ENCODE measurements at places on chromosomes 4 and X.

DNA sequence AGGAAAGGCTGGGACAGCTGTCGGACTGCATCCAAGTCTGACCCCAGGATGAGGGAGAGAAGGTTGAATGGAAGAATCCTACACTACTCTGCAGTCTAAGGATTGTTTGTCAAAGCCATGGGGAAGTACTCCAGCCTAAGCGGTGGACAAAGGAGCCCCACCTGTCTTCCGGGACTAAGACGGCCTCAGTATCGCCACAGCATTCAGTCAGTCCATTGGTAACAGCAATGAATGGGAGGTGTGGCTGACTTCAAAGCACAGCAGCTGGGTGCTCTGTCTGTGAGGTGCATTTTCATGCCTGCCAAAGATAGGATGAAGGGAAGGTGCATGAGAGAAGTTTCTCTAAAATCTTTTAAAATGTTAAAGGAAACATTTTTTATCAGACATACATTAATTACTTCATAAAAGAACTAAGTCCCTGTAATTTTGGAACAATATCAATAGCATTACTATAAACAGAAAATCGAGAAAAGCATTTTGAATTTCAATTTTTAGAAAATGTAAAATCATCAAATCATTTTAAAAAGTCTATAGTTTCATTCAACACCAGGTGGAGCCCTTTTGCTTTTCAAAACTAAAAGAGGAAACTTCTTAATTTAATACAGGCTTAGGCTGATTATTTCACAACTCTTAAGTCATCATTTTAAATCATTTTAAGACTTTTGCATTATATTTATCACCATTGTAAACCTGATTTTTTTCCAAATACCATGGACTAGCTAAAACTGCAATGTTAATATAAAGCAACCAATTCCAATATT is 27.6 kb upstream of the INTU start:
- no peak for DNase-seq

- DNase-seq, result no peak
These were observed 48.0 kb upstream of the NAP1L5 start for GRCh38 chr4:88745581-88746163.

DNA sequence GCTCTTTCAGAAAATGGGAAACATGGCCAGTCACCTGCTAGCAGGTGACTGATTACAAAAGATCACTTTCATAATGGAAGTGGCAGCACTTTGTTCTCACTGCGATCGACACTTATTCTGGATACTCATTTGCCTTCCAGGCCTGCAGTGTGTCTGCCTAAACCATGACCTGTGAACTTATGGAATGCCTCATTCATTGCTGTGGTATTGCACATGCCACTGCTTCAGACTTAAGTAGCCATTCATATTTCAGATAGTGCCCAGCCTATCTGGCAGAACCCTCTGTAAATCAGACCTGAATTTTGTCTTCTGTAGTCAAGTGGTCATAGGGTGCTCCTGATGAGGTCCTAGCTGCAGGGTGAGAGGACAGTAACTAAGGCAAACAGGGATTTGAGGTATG is 23.3 kb upstream of the MGST2 start:
- DNase-seq, result no peak

DNA sequence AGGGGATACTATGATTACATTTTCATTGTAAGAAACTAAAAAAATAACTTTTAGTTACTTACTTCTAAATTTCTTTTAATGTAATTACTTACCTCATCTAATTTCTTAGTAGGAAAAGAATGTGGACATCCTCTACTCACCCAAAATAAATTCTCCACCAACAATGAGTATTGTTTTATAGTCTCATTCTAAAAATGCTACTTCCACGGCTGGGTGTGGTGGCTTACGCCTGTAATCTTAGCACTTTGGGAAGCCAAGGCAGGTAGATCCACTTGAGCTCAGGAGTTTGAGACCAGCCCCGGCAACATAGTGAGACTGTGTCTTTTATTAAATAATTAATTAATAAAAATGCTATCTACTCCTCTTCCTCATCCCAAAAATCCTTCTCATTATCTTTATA is 99.8 kb downstream of the PPA2 start:
- DNase-seq, result no peak

- DNase-seq, result no peak
These were observed 55.0 kb downstream of the RPS6KA6 start for GRCh38 chrX:84133023-84133422.

GRCh38 chrX:131762802-131763234 is 218.9 kb downstream of the OR13H1 start:
- DNase-seq, result no peak

GRCh38 chr4:22719218-22719617 is 26.5 kb downstream of the GBA3 start:
- no peak for DNase-seq

DNA sequence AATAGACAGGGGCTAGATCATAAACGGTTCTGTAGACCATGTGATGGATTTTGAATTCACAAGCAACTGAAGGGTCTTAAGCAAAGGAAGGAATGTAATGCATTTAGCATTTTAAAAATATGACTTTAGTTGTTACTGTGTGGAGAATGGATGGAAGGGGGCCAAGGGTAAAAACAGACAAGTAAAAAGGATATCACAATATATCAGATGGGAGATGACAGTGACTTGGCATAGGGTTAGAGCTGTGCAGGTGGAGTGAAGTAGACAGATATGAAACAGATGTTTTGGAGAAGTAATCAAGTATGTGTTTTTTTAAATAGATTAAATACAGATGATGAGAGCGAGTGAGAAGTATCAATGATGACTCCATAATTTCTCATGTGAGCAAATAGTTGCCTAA is 1116.0 kb upstream of the TENM3 start:
- DNase-seq, result no peak

DNA sequence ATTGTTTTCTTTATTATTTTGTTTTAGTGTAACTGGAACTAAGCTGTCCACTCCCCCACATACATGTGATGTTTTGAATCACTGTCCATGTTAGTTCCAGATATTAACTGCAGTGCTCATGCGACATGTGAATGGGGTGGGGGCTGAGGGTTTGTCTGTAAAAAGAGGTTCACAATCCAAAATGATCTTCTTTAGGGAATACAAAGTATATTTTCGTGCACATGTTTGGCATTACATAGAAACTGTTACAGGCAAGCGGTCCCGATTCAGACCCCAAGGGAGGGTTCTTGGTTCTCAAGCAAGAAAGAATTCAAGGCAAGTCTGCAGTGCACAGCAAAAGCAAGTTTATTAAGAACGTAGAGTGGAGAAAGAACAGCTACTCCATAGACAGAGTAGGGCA is 296.5 kb upstream of the CLNK start:
- no peak for DNase-seq

DNA sequence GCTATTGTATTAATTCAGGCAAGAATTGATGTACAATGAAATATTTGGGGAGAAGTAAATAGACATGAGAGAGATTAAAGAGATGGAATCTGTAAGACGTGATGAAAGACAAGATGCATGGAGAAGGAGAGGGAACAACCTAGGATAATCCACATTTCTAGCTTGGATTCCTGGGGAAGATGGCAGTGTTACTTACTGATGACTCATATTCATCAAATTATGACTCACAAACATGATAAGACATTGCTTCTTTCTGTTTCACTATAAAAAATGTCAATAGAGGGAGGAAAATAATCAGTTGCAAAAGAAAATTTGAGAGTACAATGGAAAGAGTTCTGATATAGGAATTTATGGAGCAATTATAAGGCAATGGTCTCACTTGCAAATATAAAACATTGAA is 104.1 kb upstream of the BMP3 start:
- no peak for DNase-seq

DNA sequence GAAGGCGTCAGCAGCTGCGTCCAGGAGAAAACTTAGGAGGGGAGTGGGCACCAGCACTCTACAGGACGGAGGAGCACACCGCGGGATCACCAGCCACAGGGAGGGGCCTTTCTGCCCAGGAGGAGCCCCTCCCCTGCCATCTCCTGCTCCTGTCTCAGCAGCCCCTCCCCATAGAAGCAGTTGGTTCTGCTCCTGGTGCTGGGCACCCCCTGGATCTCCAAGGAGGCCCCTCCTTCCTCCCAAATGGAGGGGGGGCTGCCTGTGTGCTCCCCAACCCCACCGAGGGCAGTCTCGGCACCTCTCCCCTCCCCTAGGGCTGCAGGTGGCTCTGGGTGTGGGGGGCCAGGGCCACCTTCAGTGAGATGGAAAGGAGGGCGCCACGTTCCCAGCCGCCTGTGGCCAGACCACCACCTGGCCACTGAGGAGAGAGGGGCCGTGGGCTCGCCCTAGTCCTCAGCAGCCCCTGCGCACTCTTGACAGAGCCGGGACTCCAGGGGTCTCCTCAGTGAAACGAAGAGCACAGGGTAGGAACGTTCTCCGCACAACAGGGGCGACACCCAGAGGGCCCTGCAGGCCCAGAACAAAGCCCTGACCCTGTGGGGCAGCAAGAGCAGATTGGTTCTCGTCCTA is 37.8 kb downstream of the CPLX1 start:
- no peak for DNase-seq

GRCh38 chrX:17689971-17690409 is 47.3 kb upstream of the SCML1 start:
- peak; percentile 29 for DNase-seq

GRCh38 chr4:168574581-168575295 is 77.9 kb downstream of the PALLD start:
- no peak for DNase-seq

DNA sequence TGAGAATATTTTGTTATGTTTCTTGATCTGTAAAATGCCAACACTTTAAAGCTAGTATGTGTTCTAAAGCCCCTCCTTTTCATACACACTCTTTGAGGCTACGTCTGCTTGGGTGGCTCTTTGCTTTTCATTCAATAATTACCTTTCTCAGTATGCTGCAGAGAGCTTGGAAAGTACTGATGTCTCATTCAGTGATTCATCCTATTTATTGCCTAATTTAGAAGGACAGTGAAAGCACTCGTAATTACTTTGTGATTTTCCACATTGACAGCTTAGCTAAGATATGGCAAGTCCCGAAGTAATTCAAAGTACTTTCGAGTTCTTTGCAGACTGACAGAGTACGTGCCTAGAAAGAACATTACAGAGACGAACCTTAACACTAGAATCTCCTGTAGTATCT is 57.2 kb downstream of the BMP15 start:
- DNase-seq, result no peak

- no peak for DNase-seq
These were observed 95.4 kb upstream of the PLAC1 start for GRCh38 chrX:134753718-134754008.

GRCh38 chr4:150366487-150366999 is 215.4 kb upstream of the MAB21L2 start:
- peak; percentile 41 for DNase-seq

DNA sequence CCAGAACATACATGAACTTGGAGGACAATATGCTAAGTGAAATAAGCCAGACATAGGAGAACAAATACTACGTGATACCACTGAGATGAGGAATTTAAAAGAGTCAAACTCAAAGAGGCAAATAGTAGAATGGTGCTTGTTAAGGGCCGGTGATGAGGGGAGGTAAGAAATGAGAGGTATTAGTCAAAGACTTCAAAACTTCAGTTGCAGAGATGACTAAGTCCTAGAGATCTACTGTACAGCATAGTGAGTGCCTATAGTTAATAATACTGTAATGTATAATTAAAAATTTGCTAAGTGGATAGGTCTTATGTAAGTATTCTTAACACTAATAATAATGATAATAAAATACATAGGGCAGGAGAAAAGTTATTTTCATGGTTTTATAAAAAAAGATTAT is 126.9 kb upstream of the VEGFC start:
- DNase-seq, result no peak

GRCh38 chr4:142846729-142847596 is 862 bp upstream of the INPP4B start:
- peak; percentile 41 for DNase-seq

DNA sequence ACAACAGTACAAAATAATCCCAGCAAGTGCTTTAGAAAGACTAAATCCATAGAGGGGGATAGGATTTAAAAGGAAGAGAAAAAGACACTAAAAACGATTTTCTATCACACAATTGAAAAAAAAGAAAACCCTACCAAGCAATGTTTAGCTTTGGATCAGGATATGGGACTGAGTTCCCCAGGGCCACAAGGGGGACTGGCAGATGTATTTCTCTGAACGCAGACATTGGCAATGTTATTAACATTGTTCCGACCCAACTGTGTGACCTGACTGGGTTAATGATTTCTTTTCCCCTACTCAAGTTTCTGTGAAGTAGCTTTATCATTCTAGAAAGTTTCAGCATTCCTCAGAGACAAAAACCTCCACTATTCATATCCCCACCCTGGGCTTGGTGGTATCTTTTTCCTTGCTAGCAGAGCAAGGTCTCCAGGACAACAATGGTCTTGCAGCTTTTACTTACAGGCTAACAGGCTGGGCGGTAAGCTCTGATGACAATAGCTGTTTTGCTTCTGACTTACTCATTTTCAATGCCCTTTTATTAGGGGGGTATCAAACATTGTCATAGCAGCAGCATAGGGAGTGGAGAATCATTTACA is 25.8 kb downstream of the SLC7A11 start:
- no peak for DNase-seq

- no peak for DNase-seq
These were observed 392.2 kb upstream of the ZFP42 start for GRCh38 chr4:187603093-187604025.

DNA sequence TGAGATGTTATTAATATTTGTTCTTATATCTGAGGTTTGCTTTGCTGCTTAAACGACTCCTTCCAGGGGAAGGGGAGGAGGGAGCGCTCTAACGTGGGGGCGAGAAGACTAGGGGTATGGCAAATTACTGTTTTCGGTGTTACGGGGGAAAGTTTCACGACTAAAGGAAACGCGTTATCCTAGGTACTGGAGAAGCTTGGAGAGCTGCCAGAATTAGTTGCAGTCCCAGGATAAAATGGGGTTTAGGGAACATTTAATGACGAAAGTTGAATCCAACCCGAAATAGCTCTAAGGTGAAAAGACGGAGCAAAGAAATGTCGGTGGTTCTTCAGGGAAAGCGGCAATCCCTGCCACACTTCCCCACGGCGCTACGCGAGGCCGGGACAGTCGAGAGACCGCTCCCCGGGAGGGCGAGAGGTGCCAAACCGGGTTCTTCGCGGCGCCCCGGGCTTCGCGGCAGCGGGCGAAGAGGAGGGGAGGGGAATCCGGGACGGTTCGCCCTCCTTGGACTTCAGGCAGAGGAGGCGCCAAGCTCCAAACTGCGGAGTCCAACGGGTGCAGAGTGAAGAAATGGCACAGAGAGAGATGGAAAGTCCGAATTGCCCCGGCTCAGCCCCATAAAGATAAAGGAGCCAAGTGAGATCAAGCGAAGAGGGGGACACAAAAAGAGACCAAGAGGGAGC is 724 bp downstream of the THOC2 start:
- no peak for DNase-seq

- no peak for DNase-seq
These were observed 10.1 kb upstream of the FGFR3 start for GRCh38 chr4:1783015-1783414.

DNA sequence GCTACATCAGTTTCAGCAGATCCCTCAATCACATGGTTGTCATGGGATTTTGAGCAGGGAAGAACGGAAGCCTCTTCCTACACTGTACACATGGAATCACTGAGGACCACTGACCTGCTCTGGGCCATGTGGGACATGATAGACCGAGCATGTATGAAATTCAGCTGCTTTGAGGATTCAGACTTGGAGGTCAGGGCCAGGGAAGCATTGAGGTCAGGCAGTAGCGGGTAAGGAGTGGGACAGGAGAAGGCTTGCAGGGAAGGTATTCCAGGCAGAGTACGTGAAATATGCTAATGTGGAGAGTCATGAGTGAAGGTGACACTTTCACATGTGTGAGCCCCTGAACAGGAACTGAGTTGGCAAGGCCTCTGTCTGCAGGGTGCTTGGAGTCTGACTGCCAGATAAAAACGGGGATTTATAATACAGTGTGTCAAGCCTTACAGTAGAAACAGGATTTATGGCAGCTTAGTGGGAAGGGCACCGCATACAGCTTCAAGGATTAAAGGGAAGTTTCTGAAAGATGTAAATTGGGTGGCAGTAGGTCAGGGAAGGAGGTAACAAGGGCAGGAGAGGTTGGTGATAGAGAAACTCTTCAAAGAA is 111.7 kb downstream of the STK32B start:
- DNase-seq, result no peak

Measured in GM20000 (cell line).